ENCODE measurements at places on chromosomes 4 and X.

GRCh38 chr4:86818841-86819240 lies 30.3 kb downstream of the SLC10A6 start:
- DNase-seq: no peak

DNA sequence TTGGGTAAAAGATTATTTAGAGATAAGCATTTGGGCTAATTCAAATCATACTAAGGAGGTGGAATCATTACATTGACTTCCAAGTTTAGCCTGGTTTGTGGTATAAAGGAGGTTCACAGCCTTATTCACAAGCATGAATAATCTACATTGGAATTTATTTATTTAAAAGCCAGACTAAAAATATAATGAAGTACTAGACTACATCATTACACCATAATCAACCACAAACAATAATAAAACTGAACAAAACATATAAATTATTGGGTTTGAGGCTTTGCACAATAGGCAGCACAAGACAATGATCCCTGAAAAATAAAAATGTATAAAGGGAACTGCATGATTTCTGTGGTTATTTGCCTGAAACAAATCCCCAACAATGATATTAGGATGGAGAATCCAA lies 314.0 kb downstream of the GBA3 start:
- no peak for DNase-seq

- DNase-seq: no peak
Observed at GRCh38 chrX:65821721-65822496, 154.5 kb downstream of the MSN start.

DNA sequence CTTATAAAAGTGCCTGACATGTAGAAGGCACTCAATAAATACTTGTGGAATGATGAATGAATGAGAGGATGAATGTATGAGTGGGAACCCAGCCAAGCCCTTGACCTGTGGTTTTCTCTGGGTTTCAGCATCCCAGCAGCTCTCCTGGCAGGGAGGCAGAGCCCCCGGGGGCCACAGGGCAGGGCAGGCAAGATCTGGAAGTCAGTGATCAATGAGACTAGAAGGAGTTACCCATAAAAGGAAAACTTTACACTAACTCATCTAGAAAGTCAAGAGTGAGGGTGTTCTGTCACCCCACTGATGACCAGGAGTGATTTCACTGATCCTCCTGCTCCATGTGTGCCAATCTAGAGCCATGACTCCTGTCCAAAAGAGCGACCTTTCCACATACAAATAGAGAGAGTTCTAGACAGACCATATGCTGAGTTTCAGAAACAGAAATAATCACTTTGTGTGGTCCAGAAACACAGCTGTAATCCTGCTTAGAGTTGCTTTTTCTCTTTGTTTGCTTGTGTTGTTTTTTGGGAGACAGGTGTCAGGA lies 37.4 kb downstream of the MGARP start:
- DNase-seq: no peak

DNA sequence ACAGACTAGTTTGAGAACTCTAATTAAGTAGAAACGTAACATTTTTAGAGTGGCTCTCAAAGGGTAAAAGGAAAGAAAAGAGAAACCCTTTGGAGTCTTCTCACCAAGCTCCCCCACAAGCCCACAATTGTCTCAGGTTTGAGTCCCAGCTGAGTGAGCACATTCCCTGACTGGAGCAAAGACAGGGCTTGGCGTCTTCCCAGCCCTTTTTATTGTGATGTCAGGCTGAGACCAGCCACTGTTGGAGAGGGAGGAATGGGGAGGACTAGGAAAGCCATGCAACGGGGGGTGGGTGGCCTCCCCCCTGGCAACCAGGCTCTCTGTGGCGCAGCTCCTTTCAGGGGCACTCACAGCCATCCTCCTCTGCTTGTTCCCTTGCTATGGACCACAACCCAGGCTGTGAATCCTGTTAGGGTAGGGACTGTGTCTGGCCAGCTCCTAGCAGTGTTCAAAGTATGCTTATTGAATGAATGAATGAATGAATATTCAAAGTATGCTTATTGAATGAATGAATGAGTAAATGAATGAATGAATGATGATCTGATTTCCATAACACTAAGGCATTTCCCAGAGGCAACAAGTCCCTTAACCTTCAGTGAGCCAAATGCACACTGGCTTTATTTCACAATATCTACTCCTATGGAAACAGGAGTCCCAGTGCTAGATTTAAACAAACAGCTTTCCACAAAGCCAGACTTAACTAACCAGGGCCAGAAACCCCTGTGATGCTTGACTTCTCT lies 413.3 kb downstream of the MID1IP1 start:
- no peak for DNase-seq

GRCh38 chr4:143254491-143255226 lies 69.9 kb downstream of the USP38 start:
- DNase-seq: no peak

All from NCI-H524 (cell line).